AG09309 (cell line): ENCODE measurements at places on chromosomes 5 and 9.

- DNase-seq, result no peak
These were observed 301.0 kb upstream of the KCNN2 start for GRCh38 chr5:114060866-114061265.

DNA sequence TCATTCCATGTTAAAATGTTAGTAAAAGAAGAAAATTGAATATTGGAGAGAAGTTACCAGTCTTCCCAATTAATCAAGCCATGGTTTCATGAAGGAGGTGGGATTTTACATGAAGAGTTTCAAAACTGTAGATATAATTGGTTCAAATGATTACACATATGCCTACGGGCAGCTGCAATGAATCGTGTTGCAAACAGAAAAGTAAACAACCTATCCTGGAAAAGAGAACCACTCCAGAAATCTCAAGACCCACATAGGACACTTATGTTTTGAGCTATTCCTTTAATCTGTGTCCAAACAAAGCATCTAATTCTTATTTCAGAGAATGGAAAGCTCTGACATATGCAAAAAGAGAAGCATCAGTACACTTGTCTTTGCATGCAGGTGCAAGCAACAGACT, 340.2 kb downstream of the NDUFS4 start:
- DNase-seq, result no peak

DNA sequence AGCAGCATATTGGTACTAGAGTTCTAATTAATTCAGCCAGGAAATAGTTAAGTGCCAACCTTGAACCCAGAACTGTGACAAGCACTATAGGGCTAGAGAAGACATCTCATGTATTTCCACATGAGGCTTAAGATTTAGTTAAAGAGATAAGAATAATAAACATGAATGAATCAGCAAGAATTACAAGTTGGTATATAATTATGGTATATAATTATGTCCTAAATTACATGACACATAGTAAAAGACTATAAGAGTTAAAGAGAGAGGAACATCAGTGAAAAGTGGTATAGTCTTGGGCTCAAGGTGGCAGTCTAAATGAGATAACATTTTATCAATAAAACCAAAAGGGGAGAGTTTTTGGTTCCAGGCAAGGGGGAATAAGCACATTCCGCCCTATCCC, 223.1 kb upstream of the NFIL3 start:
- DNase-seq, result no peak

GRCh38 chr9:130634801-130635200, 29.6 kb upstream of the PRDM12 start:
- no peak for DNase-seq

DNA sequence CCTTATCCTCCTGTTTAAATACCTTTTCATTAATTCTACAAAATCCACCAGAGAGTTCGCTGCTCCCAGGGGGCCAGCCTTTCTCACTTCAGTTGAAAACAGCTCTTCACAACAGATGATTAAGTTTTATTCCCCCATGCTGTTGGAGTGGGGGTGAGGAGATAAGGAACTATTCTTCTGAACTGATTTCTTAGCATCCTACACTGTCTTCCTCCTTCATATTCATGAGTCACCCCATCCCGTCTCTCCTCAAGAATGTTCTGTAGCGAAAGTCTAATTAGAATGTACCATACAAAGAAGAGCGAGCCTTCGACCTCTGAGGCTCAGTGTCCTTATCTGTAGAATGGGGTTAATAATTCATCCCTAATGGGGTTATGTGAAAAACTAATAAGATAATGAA, 138.0 kb downstream of the PIK3R1 start:
- DNase-seq, result no peak

- no peak for DNase-seq
These were observed 920.3 kb downstream of the CDH18 start for GRCh38 chr5:19067741-19068140.

GRCh38 chr5:147601652-147602051, 91.8 kb upstream of the DPYSL3 start:
- DNase-seq, result no peak

DNA sequence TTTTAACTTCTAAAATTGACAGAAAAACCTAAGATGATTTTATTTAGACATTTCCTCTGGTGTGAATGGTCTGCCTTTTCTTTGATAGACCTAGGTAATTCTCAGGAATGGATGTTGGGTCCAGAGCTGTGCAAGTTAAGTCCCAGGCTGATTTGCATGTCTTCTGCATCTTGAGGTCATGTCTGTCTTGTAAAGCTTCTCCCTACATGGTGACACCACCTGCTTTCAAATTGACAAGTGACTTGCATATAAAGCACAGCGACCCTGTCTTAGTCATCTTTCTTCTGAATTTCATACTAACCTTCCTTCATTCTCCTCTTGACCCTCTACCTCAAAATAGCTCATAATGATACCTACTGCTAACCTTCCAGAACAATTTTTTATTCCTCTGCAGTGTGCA, 29.2 kb downstream of the OSTF1 start:
- DNase-seq, result no peak

DNA sequence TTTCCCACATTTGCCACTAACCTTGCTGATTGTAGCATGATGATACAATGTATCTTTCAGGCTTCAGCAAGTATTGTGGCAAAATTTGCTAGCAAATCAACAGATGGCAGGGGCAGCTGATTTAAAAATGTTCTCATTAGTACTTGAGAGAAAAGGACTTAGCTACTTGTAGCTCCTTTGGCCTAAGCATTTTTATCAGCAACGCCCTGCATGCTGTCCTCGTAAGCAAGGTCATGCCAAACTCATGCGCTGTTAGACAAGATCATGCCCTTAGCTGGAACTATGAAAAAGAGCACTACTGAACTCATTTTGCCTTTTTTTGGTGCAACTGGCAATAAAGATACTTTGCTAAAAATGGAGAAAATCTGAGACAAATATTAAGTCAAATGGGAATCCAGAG, 197.1 kb downstream of the ICE1 start:
- DNase-seq, result no peak

- DNase-seq, result no peak
These were observed 70.7 kb downstream of the COX7C start for GRCh38 chr5:86688406-86688805.

DNA sequence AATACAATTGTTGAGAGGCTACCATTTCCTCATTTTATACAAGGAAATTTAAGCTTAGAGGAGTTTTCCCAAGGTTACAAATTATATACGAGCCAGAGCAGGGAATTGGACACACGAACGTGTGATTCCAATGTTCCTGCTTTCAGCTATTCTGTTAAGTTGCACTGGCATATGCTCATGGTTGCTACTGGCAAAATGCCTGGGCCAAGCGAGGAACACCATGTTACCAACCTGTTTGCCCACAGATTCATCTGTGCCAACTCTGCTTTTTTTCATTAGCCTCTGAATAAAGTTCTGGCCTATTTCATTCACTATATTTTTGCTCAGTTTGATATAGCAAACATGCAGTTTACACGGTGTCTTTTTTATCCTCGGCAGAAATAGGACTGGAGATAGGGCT, 5.1 kb upstream of the C5orf46 start:
- DNase-seq, result no peak

DNA sequence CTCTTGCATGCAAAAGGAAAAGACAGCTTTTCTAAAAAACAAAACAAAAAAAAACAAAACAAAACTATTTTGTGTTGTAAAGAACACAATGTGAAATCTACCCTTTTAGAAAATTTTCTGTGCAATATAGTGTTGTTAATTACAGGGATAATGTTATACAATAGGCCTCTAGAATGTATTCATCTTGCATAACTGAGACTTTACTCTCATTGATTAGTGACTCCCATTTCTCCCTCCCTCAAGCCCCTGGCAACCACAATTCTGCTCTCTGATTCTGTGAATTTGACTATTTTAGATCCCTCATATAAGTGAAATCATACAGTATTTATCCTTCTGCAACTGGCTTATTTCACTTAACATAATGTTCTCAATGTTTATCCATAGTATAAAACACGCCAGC, 234.1 kb downstream of the TMEM161B start:
- DNase-seq, result no peak
